ENCODE measurements at places on chromosomes 12 and 14.

GRCh38 chr12:67450441-67450840 is 181.3 kb downstream of the CAND1 start:
- DNase-seq, result no peak

GRCh38 chr12:52204095-52204930 is 12.5 kb upstream of the KRT80 start:
- no peak for DNase-seq

DNA sequence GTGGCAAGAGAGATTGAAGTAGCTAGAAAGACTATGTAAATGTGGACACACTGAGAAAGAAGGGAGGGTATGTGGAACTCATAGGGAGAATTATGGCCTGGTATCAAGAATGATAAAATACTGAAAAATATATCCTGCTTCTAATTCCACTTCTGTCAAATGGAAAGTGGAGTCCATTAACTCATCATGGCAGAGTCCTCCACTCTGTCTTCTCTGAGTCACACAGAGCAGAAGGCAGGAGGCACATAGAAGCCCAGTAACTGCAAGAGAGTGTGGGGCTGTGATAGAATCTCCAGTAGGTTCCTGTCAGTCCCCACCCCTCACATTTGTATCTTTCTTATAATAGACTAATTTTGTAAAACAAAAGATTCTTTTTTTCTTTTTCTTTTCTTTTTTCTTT is 223.7 kb downstream of the AKAP6 start:
- DNase-seq, result no peak

DNA sequence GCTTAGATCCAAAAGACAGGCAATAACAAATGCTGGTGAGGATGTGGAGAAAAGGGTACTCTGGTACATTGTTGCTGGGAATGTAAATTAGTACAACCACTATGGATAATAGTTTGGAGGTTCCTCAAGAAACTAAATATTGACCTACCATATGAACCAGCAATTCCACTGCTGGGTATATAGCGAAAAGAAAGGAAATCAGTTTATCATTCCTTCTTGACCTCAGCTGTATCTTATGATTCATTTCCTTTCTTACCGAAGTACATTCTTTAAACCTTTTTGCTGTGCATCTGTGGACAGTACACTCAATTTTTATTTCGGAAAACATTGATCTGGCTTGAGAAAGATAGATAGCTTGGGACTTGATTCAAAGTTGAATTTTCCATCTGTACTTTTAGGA is 183.2 kb upstream of the LRFN5 start:
- no peak for DNase-seq

DNA sequence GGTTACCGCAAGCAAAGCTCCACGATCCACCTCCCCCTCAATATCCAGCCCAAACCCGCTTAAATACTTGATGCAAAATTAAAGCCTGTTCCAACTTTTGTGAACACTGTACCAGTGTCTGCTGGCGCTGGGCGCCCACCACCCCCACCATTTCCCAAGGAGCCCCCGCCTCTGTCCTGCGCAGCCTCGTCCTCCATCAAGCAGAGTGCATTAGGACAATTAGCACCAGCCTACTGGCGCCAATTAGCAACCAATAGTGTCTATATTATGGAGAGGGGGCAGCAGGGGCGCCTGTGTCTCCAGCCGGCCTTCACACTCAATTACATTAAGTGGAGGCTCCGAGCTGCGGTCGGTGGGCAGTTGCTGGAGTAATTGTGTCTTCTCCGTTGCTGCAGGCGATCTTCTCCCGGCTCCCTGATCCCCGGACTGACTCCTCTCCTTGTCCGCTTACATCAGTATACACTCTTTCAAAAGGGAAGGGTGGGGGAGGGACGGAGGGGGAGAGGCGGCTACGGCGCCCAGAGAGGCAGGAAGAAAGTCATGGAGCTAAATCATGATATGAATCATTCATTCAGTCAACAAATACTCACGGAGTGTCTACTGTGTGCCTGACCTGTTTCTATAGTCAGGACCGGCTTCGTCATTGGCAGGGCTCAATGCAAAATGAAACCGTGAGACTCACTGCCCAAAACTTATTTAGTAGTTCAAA is 707.3 kb downstream of the MED13L start:
- DNase-seq, result no peak

- DNase-seq, result no peak
Observed at GRCh38 chr14:81797315-81797714, 263.7 kb upstream of the SEL1L start.

DNA sequence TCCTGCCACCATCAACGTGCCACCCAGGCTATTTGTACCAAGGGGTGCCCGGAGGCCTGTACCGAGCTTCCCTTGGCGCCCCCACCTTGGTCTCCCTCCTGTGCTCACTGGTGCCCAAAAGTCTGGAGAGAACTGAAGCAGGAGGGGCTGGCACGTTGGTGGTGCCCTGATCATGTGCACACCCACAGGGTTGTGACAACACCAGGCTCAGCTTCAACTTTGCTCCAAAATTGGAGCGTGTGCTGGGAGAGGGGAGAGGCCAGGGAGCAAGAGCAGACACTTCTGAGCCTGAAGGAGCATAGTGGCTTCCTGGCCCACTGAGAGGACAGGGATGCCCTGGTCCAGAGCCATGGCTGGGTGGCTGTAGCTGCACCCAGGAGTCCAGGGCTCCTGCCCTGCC is 13.0 kb upstream of the LPCAT3 start:
- DNase-seq, result no peak

GRCh38 chr12:18430425-18431048 is 169.2 kb downstream of the PIK3C2G start:
- DNase-seq, result no peak

GRCh38 chr14:101255765-101256125 is 305.6 kb upstream of the DIO3 start:
- DNase-seq, result no peak

DNA sequence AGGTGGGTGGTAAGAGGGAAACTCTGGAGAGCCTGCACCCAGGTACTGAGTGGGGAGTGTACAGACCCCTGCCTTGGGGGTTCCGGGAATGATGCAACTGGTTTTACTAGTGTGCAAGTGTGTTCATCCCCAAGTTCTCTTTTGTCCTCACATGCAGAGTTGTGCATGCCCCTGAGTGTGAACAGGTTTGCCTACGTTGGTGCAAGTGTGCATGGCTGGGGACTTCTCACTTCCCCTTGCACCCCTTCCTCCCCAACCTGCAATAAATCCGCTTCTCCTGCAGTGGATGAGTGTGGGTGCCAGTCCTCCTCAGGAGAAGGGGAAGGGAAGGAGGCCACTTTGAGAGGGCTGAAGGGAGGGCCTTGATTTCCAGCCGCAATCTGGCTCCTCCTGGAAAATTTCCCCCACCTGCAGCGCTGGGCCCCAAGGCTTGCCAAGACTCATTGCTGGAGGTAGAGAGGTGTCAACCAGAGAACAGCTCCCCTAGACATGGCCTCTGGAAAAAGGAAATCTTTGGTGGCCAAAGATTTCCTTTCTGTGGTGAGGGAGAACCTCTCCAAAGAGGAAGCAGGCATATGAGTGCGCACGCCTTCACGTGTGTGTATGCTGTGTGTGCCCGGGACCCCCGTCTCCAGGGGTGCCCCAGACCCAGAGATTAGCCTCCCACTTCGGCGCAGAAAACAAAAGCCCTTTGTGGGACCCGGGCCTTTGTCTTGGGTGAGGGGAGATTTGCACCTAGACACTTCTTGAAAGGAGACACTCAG is 5.5 kb downstream of the AQP2 start:
- no peak for DNase-seq

DNA sequence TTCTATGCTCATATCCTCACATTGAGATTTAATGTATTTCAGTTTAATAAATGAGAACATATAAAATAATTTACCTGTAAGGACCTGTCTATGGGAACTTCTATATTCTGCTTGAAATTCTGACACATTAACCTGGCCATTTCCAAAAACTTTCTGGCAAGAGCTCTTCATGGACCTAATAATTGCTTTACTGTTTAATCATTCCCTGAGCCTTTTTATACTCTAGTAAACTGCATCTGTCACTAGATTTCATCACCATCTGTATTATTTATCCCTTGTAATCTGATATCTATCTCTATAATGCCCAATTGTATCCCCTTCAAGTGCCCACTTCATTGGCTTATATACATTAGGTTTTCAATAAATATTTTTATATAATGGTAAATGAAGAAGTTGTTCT is 327.7 kb downstream of the RAD51B start:
- no peak for DNase-seq

- DNase-seq, result no peak
Observed at GRCh38 chr12:50690925-50691324, 73.0 kb upstream of the ATF1 start.

- DNase-seq, result no peak
Observed at GRCh38 chr14:44663136-44663535, 156.1 kb upstream of the FSCB start.

DNA sequence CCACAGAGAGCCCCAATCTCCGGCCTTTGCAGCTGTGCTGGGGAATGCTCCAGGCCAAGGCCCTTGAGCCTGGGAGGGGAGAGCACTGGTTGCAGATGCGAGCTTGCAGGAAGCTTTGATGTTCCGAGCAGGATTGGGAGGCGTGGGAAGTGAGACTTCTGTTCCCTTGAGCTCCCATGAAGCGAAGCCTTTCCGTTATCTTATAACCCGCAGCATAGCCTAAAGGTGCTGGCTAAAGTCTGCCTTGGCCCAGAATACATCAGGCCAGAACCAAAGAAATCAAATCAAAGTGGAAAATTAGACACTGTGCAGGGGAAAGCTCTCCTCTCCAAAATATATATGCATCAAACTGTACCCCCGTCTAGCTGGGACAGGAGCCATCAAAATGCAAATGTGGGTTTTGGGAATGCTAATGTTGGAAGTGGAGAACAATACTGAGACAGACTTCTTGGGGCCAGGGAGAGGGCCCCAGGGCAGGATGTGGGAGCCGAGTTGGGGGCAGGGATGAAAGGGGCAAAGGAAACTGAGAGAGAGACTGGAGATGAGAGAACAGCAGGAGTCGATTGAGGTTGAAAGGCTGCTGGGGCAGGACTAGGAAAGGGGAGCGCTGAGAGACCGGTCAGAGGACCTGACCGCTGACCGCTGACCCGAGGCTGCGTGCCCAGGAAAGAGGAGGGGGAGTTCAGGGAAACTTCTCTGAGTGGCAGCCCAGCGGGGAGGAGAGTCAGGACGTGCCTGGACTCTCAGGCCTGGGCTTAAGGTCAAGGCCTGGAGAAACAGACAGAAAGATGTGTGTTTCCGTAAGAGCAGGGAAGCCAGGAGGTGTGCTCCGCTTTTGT is 152.2 kb upstream of the PARP11 start:
- no peak for DNase-seq

- no peak for DNase-seq
Observed at GRCh38 chr12:91746976-91747375, 398.7 kb downstream of the BTG1 start.

DNA sequence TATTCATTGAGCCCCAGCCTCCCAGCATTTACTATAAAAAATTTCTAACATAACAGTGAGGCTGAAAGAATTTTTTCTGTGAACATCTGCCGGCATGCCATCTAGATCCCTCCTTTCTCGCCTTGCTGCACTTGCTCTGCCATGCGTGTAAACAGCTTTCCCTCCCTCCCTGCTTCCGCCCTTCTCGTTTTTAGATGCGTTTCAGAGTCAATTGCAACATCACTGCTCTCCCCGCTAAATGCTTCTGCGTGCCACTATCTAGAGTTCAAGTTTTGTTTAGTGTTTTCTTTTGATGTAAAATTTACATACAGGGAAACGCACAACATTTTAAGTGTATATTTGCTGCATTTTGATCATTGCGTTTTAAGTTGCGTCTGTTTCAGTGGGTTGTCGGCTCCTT is 83.6 kb downstream of the CCDC92 start:
- no peak for DNase-seq

DNA sequence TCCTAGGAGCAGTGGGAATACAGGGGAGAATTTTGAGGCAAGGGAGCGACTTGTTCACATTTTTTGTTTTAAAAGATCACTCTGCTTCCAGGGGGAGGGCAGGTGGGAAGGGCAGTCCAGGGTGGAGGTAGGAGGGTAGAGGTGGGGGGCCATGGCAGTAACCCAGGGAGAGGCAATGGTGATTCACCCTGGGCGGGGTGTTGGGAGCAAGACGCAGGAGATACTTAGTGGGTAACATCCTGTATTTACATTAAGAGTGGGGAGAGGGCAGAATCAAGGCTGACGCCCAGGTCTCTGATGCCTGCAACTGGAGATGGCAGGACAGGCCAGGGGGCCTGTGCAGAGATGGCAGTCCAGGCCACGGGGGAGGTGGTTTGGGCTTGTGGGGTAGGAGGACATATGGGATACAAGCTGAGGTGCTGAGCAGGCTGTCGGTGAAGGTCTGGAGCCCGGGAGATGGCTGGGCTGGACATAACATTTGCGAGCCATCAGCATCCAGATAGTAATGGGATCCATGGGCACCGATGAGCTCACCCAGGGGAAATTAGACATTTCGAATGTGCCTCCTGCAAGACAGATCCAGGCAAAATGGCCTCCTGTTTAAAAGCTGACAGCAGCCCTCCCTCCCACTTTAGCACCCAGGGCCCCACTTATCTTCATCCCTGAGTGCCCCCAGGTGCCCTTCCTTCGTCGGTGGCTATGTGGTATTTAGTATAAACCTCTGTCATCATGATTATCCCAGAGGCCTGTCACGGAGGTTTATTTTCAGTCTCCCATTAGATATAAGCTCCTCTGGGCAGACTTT is 9.3 kb downstream of the EML1 start:
- DNase-seq, result no peak

Measured in activated T-cell treated with anti-CD3 and anti-CD28 coated beads for 1 hour (primary cell).